ENCODE measurements at places on chromosomes 2 and 18. TPM values are rescaled to one million over a fixed set of nuclear protein-coding genes. Genes with fewer than 3 reads are reported as not detected.
A peak's percentile ranks its signal among the peaks of the same experiment; 100 is the strongest.

DNA sequence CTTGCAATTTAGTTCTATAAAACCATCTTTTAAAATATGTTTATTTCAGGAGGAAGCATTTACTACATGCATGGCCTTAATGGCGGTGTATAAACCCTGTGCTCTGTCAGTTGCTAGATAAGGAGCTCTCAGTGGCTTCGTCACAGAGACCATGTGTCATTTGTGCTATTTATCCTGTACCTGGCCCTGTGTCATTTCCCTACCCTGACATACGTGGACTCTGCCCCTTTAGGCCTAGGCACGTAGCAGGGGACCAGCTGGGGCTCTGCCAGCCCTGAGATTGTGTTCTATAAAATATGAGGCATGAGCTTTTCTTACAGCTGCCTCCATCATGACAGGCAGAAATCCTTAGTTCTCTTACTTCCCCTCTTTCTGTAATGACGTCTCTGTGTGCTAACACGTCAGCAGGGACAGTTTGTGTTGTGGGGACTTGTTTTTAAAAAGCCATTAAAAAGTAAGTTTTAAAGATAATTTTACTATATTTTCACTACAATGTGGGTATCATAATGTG, 88.0 kb downstream of the ITGB1BP1 start:
- no peak for DNase-seq

- DNase-seq, result no peak
Observed at GRCh38 chr18:38887671-38888020, 1322.0 kb upstream of the CELF4 start.

GRCh38 chr2:231554748-231555545, 24.7 kb upstream of the NMUR1 start:
- DNase-seq, result no peak

DNA sequence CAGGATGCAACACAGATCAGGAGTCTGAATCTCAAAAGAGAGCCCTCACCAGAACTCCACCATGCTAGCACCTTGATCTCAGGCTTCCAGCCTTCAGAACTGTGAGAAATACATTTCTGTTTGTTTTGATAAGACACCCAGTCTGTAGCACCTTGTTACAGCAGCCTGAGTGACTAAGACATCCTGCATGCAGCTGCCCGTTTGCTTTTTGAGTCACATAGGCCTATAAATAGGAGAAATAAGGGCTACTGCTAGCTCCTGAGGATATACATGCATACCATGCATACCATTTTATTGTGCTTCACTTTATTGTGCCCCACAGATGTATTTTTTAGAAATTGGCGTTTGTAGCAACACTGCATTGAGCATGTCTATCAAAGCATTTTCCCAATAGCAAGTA, 337.8 kb downstream of the CDH2 start:
- DNase-seq, result peak; percentile 95

- DNase-seq, result no peak
Observed at GRCh38 chr2:37355735-37356134, 11.3 kb downstream of the QPCT start.

DNA sequence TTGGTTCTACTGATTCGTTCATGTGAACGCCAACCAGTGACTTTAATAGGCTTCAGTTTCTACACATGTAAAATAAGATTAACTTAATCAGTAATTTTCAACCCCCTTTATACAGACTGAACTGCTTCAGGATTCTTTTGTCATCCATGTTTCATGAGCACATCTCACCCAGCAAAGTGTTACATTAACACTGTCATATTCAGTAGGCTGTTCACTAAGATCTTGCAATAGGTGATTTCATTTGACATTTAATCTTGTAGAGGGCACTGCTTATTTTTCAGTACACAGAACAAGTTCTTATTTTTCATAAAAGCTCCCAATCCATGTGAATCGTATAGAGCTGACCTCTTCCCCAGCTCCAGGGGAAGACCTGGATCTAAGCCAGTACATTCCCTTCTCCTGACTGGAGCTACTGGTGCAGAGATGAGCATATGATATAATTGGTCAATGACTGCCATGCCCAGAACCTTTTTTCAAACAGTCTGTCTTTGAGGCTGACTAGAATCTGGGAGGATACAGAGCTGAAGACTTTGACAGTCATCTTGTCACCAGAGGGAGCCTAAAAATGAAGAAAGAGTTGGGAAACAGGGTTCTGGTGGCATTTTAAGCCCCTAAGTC, 72.2 kb upstream of the CHRNA1 start:
- DNase-seq, result peak; percentile 95

- no peak for DNase-seq
Observed at GRCh38 chr2:57677296-57677695, 369.3 kb upstream of the VRK2 start.

DNA sequence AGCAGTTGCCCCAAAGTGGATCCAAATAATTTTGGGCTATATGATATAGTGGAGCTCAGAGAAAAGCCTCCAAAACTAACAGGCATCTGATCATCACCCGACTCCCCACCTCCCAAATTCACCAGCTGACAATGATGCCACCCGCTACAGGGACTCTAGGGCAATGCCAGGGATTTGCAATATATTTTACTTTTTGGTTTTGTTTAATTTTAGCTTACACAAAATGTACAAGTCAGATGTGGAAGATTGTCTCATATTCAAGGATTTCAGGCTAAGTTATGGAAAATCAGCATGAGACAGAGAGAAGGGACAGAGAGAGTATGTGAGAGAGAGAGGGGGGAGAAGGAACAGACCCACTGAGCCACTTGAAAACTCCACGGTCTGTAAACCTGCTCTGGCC, 187.4 kb downstream of the TMEM247 start:
- no peak for DNase-seq

DNA sequence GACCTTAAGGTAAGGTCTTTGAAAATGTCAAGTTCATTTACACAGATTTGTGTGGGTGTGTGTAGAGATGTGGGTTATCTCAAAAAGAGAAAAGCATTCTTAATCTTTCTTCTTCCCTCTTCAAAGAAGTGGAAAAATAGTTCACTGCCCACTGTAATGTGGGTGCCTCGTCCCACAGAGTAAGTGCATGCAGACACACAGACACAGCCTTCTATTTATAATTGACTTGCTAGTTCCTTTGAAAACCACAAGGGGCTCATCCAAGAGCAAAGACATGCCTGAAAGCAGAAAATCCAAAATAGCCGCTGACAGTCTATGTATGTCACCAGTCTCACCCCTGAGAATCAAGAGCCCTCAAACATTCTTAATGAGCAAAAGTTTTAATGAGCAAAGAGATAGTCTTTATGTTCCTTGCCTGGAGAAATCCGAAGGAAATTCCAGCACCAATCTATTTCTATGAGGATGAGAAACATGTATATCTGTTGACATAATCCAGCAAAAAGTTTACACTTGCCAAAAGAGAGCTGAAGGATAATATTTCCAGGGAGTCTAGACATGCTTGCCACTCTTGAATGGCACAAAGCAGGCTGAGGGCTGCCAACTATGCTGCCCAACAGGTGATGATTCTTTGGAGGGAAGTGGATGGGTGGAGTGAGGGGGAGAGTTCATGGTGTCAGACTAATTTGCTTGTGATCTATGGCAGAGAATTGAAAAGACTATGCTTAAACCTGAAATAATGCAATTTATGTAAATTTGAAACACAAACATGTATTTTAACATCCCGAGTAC, 93.9 kb downstream of the ACVR1 start:
- DNase-seq, result peak; percentile 36

- DNase-seq, result no peak
Observed at GRCh38 chr2:172457536-172457935, 30.1 kb downstream of the ITGA6 start.

GRCh38 chr18:31579375-31579774, 12.3 kb upstream of the TTR start:
- no peak for DNase-seq

DNA sequence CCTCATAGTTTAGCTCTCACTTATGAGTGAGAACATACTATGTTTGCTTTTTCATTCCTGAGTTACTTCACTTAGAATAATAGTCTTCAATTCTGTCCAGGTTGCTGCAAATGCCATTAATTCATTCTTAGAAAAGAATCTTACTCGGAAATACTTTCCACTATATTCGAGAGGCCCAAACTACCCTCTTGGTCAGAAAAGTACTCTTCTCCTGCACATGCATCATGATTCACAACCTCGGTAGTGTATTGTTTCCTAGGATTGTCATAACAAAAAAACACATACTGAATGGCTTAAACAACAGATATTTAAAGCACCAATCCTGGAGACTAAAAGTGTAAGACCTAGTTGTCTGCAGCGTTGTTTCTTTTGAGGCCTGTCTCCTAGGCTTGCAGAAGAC, 364.0 kb upstream of the SLC14A2 start:
- DNase-seq, result peak; percentile 17

GRCh38 chr18:56929886-56930285, 217.0 kb upstream of the BOD1L2 start:
- no peak for DNase-seq

GRCh38 chr2:2321200-2321540, 9.9 kb downstream of the MYT1L start:
- no peak for DNase-seq

DNA sequence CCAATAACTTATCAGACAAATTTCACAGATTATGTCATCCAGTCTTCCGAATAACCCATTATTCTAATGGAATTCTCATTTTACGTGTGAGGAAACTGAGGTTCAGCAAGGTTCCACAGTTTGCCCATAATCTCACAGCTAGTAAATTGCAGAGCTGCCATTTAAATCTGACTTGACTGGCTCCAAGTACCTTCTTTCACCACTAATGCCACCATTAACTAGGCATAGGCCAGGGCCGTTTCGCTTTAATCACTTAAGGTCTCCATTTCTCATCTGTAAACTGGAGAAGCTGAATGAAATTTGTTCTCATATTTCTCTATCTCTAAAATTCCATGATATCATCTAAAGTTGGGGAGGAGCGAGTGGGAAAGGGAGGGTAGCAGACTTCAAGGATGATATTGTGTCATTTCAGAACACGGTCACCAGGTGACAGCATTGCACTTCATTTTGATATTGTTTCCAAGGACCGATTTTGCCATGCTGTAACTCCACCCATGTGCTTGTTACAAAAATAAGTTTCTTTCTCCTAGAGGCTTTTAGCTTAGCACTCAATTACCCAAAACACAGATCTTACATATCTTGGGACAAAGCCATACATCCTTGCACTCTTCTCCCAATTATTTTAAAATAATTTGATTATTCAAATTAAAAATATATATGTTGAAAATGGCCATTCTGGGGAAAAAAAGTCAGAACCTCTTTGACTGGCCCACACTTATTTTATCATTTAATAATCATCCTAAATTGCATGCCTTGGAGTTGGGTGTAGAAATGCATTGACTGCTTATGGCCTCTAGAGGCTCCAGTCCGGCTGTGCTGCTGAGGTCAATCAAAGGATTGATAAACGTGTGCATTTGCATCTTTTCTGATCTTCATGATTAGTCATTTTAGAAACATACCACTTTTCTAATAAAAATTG, 123.8 kb downstream of the AKAIN1 start:
- DNase-seq, result peak; percentile 8

GRCh38 chr18:12726331-12726730, 23.5 kb downstream of the PSMG2 start:
- DNase-seq, result no peak

DNA sequence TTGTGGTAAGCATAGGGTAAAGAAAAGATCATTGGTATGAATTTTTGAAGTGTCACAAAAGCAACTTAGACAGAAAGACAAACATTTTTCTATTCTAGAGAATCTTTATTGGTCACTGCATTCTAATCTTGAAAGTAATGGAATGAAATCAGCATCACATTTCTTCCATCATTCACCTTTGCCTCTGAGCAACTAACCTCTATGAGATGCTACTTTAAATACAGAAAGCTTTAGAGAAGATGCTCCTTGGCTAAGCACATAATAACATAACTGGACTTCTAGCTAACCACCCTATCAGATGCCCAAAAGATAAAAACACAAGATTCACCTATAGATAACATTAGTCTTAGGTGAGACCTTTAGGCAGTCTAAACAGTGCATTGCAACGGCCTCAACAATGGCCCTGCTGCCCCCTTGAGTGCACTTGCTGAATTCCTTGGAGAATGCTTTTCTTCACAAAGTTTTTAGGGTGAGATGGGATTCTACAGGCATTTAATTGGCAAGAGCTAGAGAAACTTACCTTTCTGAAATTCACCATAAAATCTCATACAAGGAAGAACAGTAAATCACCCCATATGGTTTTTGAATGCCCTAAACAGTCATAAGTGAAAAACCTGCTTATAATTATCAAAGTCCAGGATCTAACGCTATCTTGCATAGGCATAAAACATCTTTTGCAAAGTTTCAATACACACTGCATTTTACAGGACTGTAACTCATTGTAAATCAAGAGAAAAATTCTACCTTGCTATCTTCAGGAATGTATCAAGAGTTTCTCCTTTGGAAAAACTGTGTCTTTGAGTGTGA, 791.3 kb upstream of the CHAC2 start:
- peak; percentile 14 for DNase-seq

- DNase-seq, result peak; percentile 35
Observed at GRCh38 chr2:234630801-234631261, 133.9 kb upstream of the ARL4C start.

- no peak for DNase-seq
Observed at GRCh38 chr2:134078354-134078753, 175.5 kb upstream of the MGAT5 start.

- DNase-seq, result no peak
Observed at GRCh38 chr2:127679680-127680361, 4.5 kb upstream of the LIMS2 start.

- DNase-seq, result no peak
Observed at GRCh38 chr2:59458800-59459199, 1094.7 kb downstream of the BCL11A start.

- no peak for DNase-seq
Observed at GRCh38 chr2:157336137-157337010, 10.8 kb upstream of the ERMN start.

- no peak for DNase-seq
Observed at GRCh38 chr2:239869272-239870155, 155.6 kb downstream of the NDUFA10 start.

- DNase-seq, result no peak
Observed at GRCh38 chr2:119333360-119333759, 33.3 kb downstream of the C2orf76 start.

NCKAP5 gene
- 2.7 TPM for total RNA-seq

CTIF gene
- 93.6 TPM for total RNA-seq

TYMS gene
- 38.7 TPM for total RNA-seq

RAB17 gene
- total RNA-seq, result 1.4 TPM

NEU4 gene
- total RNA-seq, result 0.22 TPM

MYCN gene
- total RNA-seq, result 2.6 TPM

IL1F10 gene
- not detected for total RNA-seq

C2orf80 gene
- not detected for total RNA-seq

TCF7L1 gene
- 30.8 TPM for total RNA-seq

NPHP1 gene
- 3.3 TPM for total RNA-seq

CCDC178 gene
- not detected for total RNA-seq

C2orf66 gene
- total RNA-seq, result 0.54 TPM

GPBAR1 gene
- 0.55 TPM for total RNA-seq

CAPN14 gene
- total RNA-seq, result 0.14 TPM

HRH4 gene
- 0.17 TPM for total RNA-seq

HOXD13 gene
- total RNA-seq, result not detected

GALNT13 gene
- 2.0 TPM for total RNA-seq
